Muscle of leg (tissue), 16 donors: ENCODE measurements at places on chromosomes 13 and 19. TPM values are rescaled to one million over a fixed set of nuclear protein-coding genes. Genes with fewer than 3 reads are reported as not detected.
A peak's percentile ranks its signal among the peaks of the same experiment; 100 is the strongest.

The SLC5A5 gene
- total RNA-seq: not detected

- H3K36me3 ChIP-seq: peaks cover 4% of the 10 kb centered on the region
- H3K27ac ChIP-seq: peak overlapping the region; percentile 97
- peaks cover 40% of the 10 kb centered on the region for H3K4me1 ChIP-seq
- peaks cover 2% of the 10 kb centered on the region for H3K27me3 ChIP-seq
- DNase-seq: no peak
- H3K4me3 ChIP-seq: peak overlapping the region; percentile 91
Measured at GRCh38 chr19:13150931-13151604, 857 bp downstream of the IER2 start.

The SIGLEC9 gene
- total RNA-seq: 0.53 TPM

- peaks cover 46% of the 10 kb centered on the region for H3K27me3 ChIP-seq
- H3K4me3 ChIP-seq: peak within 1 kb of the TSS; percentile 31
- H3K36me3 ChIP-seq: no peaks in the 10 kb centered on the region
- DNase-seq: peak; percentile 47
- peaks cover 28% of the 10 kb centered on the region for H3K4me1 ChIP-seq
- no peak within 1 kb of the TSS for H3K27ac ChIP-seq
Measured at GRCh38 chr13:26759907-26760831, at the start of gene GPR12. Gene GPR12, minus strand, starts transcription at chr13:26760786. Its CDS starts 959 bp downstream, at chr13:26759827.

DNA sequence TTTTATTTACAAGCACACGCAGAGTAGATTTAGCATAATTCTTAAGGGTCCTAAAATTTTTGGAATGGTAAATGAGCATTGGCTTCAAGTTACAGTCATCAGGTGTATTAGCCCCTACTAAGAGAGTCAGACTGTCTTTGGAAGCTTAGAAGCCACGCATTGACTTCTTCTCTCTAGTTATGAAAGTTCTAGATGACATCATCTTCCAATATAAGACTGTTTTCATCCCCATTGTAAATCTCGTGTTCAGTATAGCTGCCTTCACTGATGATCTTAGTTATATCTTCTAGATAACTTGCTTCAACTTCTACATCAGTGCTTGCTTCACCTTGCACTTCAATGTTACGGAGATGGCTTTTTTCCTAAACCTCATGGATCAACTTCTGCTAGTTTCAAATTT is 148.8 kb upstream of the SLITRK1 start:
- H3K27me3 ChIP-seq: no peaks in the 10 kb centered on the region
- DNase-seq: no peak
- H3K4me1 ChIP-seq: no peaks in the 10 kb centered on the region
- H3K36me3 ChIP-seq: no peaks in the 10 kb centered on the region
- H3K27ac ChIP-seq: no peak overlapping the region

DNA sequence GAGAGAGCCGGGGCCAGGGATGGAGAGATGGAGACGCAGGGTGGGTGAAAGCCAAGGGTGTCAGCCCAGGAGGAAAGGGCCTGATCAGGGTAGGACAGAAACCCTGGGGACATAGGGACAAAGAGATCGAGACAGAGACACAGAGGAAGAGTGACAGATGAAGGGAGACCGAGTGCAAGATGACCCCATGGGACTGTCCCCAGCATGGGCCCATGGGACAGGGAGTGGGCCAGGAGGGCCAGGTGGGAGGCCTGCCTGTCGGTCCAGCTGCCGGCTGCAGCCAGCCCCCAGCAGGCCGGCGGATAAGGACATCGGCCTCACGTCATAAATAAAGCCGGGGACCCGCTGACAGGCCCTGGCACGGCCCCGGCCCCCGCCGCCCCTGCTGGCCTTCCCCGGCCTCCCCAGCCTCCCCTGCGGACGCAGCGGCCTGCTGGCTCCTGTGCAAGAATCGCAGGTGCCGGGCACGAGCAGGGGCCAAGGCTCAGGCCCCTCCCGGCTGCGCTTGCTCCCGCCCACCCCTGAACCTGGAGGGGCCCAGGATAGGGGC is 6.3 kb downstream of the REX1BD start:
- peaks cover 51% of the 10 kb centered on the region for H3K4me1 ChIP-seq
- peaks cover 13% of the 10 kb centered on the region for H3K36me3 ChIP-seq
- H3K27ac ChIP-seq: no peak overlapping the region

DNA sequence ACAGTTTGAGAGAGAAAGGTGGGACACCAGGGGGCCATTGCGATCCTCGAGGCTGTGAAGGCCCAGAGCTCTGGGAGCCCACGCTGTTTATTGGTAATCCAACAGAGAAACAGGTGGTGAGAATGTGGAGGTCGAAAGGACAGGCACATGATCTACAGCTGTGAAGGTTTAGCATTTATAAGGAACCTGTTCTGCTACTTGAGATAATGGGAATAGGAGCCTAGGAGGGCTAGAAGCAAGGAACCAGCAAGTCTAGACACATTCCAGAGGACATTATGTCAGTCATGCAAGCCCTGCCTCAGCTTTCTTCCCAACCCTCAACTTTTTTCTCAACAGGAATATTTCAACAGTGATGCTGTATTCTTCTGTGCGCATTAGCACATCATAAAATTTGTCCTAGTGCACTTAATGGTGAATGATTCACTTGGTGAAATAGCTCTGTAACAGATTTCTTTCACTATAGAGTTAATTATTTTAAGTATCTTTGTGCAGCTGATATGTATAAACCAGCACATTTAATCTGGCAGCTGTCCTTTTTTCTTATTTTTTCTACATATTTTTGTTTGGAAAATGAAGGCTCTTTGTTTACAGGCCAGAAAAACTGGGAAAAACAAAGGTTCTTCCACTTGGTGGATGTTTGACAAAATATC is 25.4 kb downstream of the ZNF90 start:
- no peak for DNase-seq
- H3K4me1 ChIP-seq: no peaks in the 10 kb centered on the region
- H3K27ac ChIP-seq: no peak overlapping the region
- no peaks in the 10 kb centered on the region for H3K27me3 ChIP-seq
- no peak overlapping the region for H3K4me3 ChIP-seq
- peaks cover 8% of the 10 kb centered on the region for H3K36me3 ChIP-seq

The SLC17A7 gene
- 0.53 TPM for total RNA-seq

GRCh38 chr19:15159251-15159650 is 41.5 kb downstream of the NOTCH3 start:
- peaks cover 45% of the 10 kb centered on the region for H3K36me3 ChIP-seq
- H3K4me3 ChIP-seq: no peak overlapping the region
- H3K4me1 ChIP-seq: no peaks in the 10 kb centered on the region
- no peak for DNase-seq
- no peaks in the 10 kb centered on the region for H3K27me3 ChIP-seq

GRCh38 chr19:40398417-40399131 is 8.6 kb upstream of the HIPK4 start:
- DNase-seq: peak; percentile 37
- H3K36me3 ChIP-seq: peaks cover 6% of the 10 kb centered on the region
- H3K27me3 ChIP-seq: no peaks in the 10 kb centered on the region
- no peak overlapping the region for H3K27ac ChIP-seq

DNA sequence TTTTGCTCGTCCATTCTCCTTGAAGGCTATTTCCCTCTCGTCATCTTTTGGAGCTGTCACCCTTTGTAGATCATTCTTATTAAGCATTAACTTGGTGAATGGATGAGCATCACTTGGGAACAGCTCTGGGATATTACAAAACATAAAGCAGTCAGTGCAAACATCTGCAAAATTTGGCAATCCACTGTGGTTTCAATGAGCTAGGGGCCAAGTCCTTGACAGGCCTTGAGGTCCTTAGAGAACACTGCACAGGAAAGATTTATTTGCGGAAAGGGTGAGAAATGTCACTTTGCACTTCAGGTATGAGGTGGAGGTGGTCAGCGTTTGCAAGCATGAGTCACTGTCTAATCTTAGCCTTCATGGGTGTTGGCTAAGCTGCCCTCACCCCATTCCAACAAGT is 239.7 kb upstream of the MAB21L1 start:
- peak; percentile 98 for DNase-seq
- H3K4me1 ChIP-seq: peaks cover 49% of the 10 kb centered on the region
- H3K4me3 ChIP-seq: no peak overlapping the region
- H3K27ac ChIP-seq: peak overlapping the region; percentile 81
- H3K36me3 ChIP-seq: no peaks in the 10 kb centered on the region

GRCh38 chr13:96796091-96796633 is 198.1 kb downstream of the OXGR1 start:
- H3K4me1 ChIP-seq: no peaks in the 10 kb centered on the region
- peak; percentile 23 for DNase-seq
- no peak overlapping the region for H3K4me3 ChIP-seq
- no peak overlapping the region for H3K27ac ChIP-seq

- H3K4me3 ChIP-seq: no peak overlapping the region
- DNase-seq: no peak
Measured at GRCh38 chr13:46983881-46984280, 87.0 kb upstream of the HTR2A start.

- H3K4me1 ChIP-seq: no peaks in the 10 kb centered on the region
- no peaks in the 10 kb centered on the region for H3K27me3 ChIP-seq
- H3K4me3 ChIP-seq: no peak overlapping the region
- H3K36me3 ChIP-seq: no peaks in the 10 kb centered on the region
Measured at GRCh38 chr13:46320406-46320805, 66.6 kb downstream of the RUBCNL start.

GRCh38 chr13:50608370-50608769 is 235.1 kb downstream of the DLEU7 start:
- H3K4me1 ChIP-seq: peaks cover 7% of the 10 kb centered on the region
- no peaks in the 10 kb centered on the region for H3K36me3 ChIP-seq
- no peaks in the 10 kb centered on the region for H3K27me3 ChIP-seq
- H3K4me3 ChIP-seq: no peak overlapping the region

DNA sequence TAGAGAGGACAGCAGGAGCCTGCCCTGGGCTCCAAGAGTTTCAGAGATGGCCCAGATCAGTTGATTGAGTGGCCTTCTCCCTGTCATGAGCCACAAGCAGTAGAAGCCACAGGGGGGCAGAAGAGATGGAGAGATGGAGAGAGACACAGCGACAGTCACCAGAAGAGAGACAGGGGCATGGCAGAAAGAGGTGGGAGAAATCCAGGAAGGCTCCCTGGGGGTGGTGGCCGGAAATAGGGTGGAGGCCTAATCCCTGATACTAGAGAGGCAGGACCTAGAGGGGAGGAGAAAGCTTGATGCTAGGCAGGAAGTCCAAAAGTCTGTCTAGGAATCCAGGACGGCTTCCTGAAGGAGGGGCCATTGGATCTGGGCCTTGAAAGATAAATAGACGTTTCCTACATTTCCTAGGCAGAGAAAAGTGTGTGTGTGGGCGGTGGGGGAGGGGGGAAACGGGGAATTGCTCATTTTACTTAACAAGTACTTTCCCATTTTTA is 9.6 kb upstream of the TPM4 start:
- H3K27ac ChIP-seq: no peak overlapping the region
- H3K4me1 ChIP-seq: peaks cover 15% of the 10 kb centered on the region
- H3K27me3 ChIP-seq: no peaks in the 10 kb centered on the region
- no peak overlapping the region for H3K4me3 ChIP-seq
- DNase-seq: peak; percentile 43

The ZNF880 gene
- total RNA-seq: 25.4 TPM

- H3K27ac ChIP-seq: peak overlapping the region; percentile 63
- DNase-seq: peak; percentile 67
- H3K36me3 ChIP-seq: no peaks in the 10 kb centered on the region
- H3K27me3 ChIP-seq: no peaks in the 10 kb centered on the region
- H3K4me3 ChIP-seq: no peak overlapping the region
Measured at GRCh38 chr13:23799945-23800344, 89.3 kb downstream of the MIPEP start.

GRCh38 chr19:19540064-19540714 is 2.1 kb downstream of the CILP2 start:
- no peaks in the 10 kb centered on the region for H3K36me3 ChIP-seq
- peak; percentile 73 for DNase-seq
- peaks cover 58% of the 10 kb centered on the region for H3K27me3 ChIP-seq
- no peak overlapping the region for H3K4me3 ChIP-seq
- H3K27ac ChIP-seq: no peak overlapping the region

DNA sequence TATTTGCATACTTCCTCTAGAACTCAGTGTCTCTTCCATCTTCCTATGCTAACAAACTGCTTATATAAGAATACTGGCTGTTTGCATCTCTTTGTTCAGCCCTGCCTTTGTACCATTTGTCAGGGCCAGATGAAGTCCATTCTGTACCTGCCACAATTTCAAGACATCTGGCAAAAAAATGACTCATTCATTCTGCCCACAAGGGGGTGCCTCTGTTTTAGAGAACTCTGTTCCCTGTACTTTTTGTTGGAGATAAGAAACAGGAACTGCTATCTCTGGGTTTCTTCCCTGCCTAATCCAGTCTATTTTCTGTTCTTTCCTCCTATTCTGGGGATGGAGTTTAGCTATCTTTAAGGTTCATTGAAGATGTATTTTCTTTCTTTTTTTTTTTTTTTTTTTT is 23.0 kb downstream of the ZNF568 start:
- no peaks in the 10 kb centered on the region for H3K4me1 ChIP-seq
- H3K27me3 ChIP-seq: no peaks in the 10 kb centered on the region
- peak; percentile 9 for DNase-seq
- peaks cover 12% of the 10 kb centered on the region for H3K36me3 ChIP-seq
- H3K27ac ChIP-seq: no peak overlapping the region
- H3K4me3 ChIP-seq: no peak overlapping the region

The WDR88 gene
- total RNA-seq: 0.09 TPM

The CRB3 gene
- total RNA-seq: not detected

The ZNF763 gene
- 2.5 TPM for total RNA-seq

The ZNF443 gene
- total RNA-seq: 5.4 TPM

- no peak for DNase-seq
- no peak overlapping the region for H3K27ac ChIP-seq
- H3K27me3 ChIP-seq: no peaks in the 10 kb centered on the region
Measured at GRCh38 chr13:66407128-66407527, 823.0 kb downstream of the PCDH9 start.

The CEACAM8 gene
- total RNA-seq: 0.04 TPM

- peaks cover 10% of the 10 kb centered on the region for H3K4me1 ChIP-seq
- H3K36me3 ChIP-seq: no peaks in the 10 kb centered on the region
- peak; percentile 23 for DNase-seq
Measured at GRCh38 chr13:103354171-103354570, 288.0 kb upstream of the SLC10A2 start.

DNA sequence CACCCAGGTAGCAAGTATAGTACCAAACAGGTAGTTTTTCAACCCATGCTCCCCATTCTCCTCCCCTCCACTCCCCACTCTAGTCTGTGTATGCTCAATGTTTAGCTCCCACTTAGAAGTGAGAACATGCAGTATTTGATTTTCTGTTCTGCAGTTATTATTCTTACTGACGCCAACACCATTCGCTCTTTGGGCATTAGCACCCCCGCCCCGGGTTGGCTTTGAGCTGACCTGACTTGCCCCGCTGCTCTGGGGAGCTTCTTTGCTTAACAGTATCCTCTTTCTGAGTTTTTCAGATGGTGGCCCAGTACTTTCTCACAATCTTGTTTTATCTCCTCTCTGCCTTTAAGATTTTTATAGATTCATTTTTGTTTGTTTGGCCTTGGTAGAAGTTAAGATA is 138.7 kb downstream of the CRYL1 start:
- H3K27ac ChIP-seq: no peak overlapping the region
- no peak for DNase-seq
- H3K36me3 ChIP-seq: no peaks in the 10 kb centered on the region
- peaks cover 4% of the 10 kb centered on the region for H3K4me1 ChIP-seq

The ZNF541 gene
- total RNA-seq: 0.18 TPM

The MUC16 gene
- total RNA-seq: not detected

DNA sequence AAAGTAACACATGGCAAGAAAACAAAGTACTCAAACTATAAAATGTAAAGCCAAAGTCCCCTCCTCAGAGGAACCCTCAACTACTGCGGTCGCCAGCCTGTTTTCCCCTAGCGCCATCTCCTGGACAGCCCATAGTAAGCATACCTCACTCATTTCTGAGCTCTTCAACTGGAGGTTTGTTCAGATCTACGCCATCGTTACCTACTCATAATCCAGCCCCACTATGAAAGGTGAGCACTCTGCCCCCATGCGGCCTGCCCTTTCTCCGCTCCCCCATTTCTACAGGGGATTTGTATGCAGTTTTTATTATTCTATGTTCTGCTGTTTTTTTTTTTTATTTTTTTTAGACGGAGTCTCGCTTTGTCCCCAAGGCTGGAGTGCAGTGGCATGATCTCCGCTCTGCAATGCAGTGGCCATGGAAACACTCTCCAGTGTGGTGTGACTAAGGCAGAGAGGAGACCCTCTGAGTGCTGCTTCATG is 26.2 kb downstream of the OPA3 start:
- no peak overlapping the region for H3K4me3 ChIP-seq
- no peaks in the 10 kb centered on the region for H3K36me3 ChIP-seq
- H3K4me1 ChIP-seq: peaks cover 5% of the 10 kb centered on the region
